ENCODE measurements at places on chromosomes 13 and 19.

DNA sequence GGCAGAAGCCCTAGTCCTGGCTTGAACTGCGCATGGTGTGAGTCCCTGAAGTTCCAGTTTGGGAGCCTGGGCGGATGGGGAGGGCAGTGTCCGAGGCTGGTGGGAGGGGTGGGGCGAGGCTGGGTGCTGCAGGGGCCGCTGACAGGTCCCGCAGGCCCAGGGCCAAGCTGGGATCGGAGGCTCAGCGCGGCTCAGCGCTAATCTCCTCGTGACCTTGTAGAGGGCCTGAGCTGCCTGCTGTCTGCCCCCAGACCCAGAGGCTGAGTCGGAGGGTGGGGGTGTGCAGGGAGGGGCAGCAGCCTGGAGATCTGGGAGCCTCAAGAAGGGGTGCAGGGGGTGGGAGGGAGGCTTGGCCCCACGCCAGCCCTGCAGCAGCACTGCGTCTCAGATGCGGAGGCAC lies 3.0 kb downstream of the ATP1A3 start:
- no peaks in the 10 kb centered on the region for H3K27me3 ChIP-seq
- H3K4me1 ChIP-seq = peaks cover 11% of the 10 kb centered on the region
- DNase-seq = no peak
- no peak overlapping the region for H3K27ac ChIP-seq

DNA sequence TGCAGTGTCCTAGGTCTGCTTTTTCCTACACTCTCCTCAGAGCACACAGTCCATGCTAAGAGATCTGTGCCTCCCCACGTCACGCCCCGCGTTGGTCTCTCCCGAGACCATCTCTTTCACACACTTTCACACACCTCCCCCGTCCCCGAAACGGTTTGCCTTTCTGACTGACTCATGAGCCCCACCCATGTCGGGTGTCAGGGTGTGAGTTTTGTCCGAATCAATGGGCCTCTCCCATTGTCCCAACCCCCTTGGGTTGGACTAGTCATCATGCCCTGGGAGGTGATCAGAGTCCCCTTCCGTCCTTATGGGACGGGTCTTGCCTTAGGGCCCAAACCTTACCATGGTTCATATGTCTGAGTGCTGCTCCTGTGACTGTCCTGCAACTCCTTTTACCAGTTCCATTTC lies 214.0 kb upstream of the HTR2A start:
- DNase-seq = no peak
- H3K4me3 ChIP-seq = no peak overlapping the region
- no peak overlapping the region for H3K27ac ChIP-seq
- H3K27me3 ChIP-seq = no peaks in the 10 kb centered on the region

DNA sequence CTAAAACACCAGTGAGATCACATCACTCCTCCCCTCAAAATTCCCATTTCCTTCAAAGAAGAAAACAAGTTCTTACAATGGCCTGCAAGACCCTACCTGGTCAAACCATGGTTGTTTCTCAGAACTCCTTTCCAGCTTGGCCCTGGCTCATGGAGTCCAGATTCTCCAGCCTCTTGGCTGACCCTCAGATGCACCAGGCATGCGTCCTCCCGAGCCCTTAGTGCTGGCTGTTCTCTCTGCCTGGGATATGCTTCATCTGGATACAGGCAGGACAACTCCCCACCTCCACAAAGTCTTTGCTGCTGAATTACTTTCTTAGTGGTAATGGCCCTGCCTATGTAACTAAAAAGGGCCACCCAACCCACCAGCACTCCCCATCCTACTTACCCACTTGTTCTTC lies 94.3 kb downstream of the MBNL2 start:
- no peaks in the 10 kb centered on the region for H3K36me3 ChIP-seq
- H3K4me3 ChIP-seq = no peak overlapping the region
- no peak for DNase-seq
- no peaks in the 10 kb centered on the region for H3K4me1 ChIP-seq
- no peak overlapping the region for H3K27ac ChIP-seq
- no peaks in the 10 kb centered on the region for H3K27me3 ChIP-seq

DNA sequence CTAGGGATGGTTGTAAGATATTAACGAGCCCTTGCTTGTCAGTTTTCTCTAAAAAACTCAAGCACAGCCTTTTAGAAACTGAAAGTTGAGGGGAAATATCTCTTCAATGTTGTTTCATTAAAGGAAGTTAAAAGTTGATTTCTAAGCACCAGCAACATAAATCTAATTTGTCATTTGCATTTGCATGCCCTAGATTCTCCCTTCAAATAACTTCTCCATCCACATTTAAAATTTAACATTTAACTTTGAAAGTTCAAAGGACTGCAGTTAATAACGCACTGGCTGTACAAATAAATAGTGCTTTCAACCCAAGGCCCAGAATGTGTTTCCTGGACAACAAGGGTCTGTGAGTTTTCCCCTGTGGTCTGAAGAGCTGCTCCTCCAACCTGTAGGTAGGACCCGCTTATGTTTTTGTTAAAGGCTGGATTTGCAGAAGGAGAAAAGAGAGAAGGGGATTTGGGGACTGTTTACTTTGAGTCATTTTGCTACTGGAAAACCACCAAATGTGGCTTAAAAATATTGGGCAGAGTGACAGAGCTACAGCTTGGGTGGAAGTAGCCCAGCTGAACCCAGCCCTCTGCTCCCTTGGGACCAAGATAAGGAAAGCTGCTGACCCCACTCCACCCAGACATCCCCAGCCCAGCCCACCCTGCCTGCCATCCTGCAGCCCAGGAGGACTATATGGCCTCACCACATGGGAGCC lies 39.8 kb downstream of the TNFRSF19 start:
- H3K27ac ChIP-seq = peak overlapping the region; percentile 26
- peak; percentile 8 for DNase-seq
- H3K4me3 ChIP-seq = peak overlapping the region; percentile 44
- peaks cover 21% of the 10 kb centered on the region for H3K4me1 ChIP-seq

GRCh38 chr13:111099290-111099689 lies 15.8 kb upstream of the ARHGEF7 start:
- no peak overlapping the region for H3K4me3 ChIP-seq
- DNase-seq = no peak
- H3K4me1 ChIP-seq = no peaks in the 10 kb centered on the region
- H3K27ac ChIP-seq = no peak overlapping the region
- no peaks in the 10 kb centered on the region for H3K36me3 ChIP-seq

DNA sequence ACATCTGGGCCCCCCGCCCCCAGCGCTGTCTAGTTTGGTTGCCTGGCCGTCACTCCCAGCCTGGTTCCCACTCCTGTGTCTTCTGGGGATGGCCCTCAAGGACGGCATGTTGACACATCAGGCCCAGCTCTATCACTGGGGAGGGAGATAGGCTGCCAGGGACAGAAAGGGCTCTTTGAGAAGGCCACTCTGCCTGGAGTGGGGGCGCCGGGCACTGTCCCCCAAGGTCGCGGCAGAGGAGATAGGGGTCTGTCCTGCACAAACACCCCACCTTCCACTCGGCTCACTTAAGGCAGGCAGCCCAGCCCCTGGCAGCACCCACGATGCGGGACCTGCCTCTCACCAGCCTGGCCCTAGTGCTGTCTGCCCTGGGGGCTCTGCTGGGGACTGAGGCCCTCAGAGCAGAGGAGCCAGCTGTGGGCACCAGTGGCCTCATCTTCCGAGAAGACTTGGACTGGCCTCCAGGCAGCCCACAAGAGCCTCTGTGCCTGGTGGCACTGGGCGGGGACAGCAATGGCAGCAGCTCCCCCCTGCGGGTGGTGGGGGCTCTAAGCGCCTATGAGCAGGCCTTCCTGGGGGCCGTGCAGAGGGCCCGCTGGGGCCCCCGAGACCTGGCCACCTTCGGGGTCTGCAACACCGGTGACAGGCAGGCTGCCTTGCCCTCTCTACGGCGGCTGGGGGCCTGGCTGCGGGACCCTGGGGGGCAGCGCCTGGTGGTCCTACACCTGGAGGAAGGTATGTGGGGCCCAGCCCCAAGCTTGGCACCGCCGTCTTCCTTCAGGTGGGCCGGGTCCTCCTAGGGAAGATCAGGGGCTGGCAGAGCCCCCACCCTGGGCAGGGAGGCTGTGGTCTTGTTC lies at the start of gene AMH:
Gene AMH, plus strand, starts transcription at position 314 of the 857 bp plus-strand sequence. Its CDS starts 10 bp downstream, at position 324.
- no peak for DNase-seq
- no peaks in the 10 kb centered on the region for H3K27me3 ChIP-seq
- H3K4me1 ChIP-seq = peaks cover 43% of the 10 kb centered on the region
- no peak within 1 kb of the TSS for H3K4me3 ChIP-seq
- H3K36me3 ChIP-seq = peaks cover 23% of the 10 kb centered on the region
- no peak within 1 kb of the TSS for H3K27ac ChIP-seq

- no peak overlapping the region for H3K27ac ChIP-seq
- H3K27me3 ChIP-seq = peaks cover 100% of the 10 kb centered on the region
- peak overlapping the region; percentile 23 for H3K4me3 ChIP-seq
- H3K4me1 ChIP-seq = peaks cover 13% of the 10 kb centered on the region
These were observed 4.2 kb downstream of the PDX1 start for GRCh38 chr13:27923794-27924528.

GRCh38 chr19:48705431-48705830 lies 9.7 kb downstream of the FUT2 start:
- no peaks in the 10 kb centered on the region for H3K36me3 ChIP-seq
- no peak overlapping the region for H3K27ac ChIP-seq
- H3K27me3 ChIP-seq = no peaks in the 10 kb centered on the region
- no peaks in the 10 kb centered on the region for H3K4me1 ChIP-seq
- DNase-seq = no peak

DNA sequence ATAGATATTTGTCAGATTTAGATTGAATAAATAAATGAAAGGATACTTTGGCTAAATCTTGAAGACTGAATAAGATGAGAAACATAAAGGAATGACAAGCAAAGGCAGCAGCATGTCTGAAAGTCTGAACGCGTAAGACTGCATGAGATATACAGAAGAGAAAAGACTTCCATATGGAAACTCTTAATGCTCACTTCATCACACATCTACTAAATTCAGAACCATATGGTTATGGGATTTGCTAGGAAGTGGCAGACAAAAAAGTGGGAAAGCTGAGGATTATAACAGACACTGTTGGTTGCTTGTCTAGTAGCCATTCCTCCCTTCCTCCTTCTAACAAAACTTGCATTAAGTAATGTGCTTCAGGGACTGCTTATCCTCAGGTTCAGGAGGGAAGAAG lies 446.7 kb downstream of the KCTD12 start:
- H3K27me3 ChIP-seq = no peaks in the 10 kb centered on the region
- no peaks in the 10 kb centered on the region for H3K36me3 ChIP-seq
- H3K4me1 ChIP-seq = peaks cover 4% of the 10 kb centered on the region
- H3K27ac ChIP-seq = no peak overlapping the region
- H3K4me3 ChIP-seq = no peak overlapping the region
- DNase-seq = no peak

DNA sequence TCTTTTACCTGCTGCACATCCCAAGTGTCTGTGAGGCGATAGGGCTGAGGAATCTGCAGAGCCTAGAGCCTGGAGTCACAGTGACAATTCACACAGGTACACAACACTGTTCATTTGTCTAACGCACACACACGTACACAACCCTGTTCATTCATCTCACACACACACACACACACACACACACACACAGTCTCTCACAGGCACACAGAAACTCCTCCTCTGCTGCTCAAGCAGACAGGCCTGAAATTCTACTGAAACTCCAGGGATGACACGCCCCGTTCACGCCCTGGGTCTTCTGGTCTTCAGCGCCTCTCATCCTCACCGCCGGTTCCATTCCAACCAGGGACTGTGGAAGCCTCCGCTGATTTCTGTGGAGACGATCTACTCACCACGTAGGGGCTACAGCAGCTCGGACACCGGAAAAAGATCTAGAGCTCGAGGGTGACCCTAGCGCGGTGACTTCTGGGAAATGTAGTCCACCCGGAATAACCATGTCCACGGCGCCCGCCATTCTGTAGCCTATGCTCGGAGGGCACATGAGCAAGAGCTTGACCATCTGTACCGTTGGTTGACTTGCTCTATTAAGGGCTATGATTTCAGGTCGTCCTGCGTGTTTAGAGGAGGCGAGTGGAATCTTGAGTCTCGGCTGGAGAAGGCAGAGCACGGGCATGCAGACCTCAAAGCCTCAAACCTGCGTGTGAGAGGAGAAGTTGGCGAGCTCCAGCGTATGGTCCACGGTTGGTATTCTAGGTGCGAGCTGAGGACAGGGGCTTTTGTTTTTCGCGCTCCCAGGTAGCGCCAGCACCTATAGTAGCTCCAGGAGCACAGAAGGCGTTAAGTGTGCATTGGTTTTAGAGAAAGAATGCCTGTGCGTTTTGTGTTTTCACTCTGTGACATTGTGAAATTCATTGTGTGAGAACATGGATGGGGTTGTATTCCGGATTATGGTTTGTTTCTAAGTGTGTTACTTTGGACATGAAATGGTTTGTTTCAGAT lies 33.4 kb downstream of the ZNF45 start:
- peaks cover 14% of the 10 kb centered on the region for H3K4me1 ChIP-seq
- no peak overlapping the region for H3K27ac ChIP-seq
- H3K4me3 ChIP-seq = peak overlapping the region; percentile 69
- H3K27me3 ChIP-seq = no peaks in the 10 kb centered on the region
- H3K36me3 ChIP-seq = no peaks in the 10 kb centered on the region

DNA sequence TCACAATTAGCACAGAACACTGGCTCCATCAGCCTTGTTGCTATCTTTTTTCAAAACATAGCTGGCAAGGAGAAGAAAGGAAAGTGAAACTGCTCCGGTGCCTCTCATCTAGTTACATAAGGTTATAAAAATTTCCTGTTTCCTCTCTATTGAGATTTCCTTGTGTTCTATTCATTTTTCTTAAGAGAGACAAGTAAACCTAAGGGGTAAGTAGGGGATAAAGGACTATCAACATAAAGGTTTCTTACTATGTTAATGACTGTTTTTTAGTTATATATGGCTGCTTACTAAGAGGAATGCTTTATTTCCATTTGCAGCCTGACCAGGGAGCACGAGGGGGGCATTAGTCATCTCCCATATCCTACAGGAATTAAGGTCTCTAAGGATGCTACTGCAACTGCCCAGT lies 73.2 kb upstream of the MLNR start:
- H3K4me3 ChIP-seq = peak overlapping the region; percentile 60
- H3K27me3 ChIP-seq = no peaks in the 10 kb centered on the region
- H3K36me3 ChIP-seq = peaks cover 53% of the 10 kb centered on the region
- peak; percentile 67 for DNase-seq
- H3K27ac ChIP-seq = no peak overlapping the region
- H3K4me1 ChIP-seq = no peaks in the 10 kb centered on the region

DNA sequence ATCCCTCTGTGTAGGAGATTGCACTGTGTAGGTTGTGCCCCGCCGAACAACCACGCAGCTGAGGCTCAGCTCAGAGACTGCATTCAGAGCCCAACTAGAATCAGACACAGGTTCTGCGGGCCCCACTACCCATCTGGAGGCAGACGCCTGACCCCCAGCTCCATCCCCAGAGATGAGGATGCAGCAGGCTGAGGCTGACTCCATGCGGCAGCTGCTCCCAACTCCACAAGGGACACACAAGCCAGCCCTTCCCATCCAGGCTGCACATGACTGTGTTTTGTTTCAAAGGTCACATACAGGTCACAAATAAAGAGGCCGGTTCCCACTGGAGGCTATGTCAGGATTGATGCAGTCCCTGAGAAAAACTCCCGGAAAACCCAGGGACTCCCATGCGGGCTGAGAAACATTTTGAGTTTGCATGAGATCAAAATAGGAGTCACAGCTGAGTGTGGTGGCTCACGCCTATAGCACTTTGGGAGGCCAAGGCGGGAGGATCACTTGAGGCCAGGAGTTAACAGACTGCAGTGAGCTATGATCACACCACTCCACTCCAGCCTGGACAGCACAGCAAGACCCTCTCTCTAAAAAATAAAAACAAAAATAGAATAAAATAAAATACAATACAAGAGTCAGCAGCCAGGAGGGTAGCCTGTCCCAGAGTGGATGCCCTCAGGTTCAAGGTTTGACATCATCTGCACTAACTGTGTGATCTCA lies 14.0 kb downstream of the ELL start:
- H3K4me3 ChIP-seq = no peak overlapping the region
- no peaks in the 10 kb centered on the region for H3K36me3 ChIP-seq
- DNase-seq = no peak
- H3K27ac ChIP-seq = peak overlapping the region; percentile 20
- no peaks in the 10 kb centered on the region for H3K27me3 ChIP-seq
